SJCRH30 (cell line): ENCODE measurements at places on chromosomes 2 and 18. TPM values are rescaled to one million over a fixed set of nuclear protein-coding genes. Genes with fewer than 3 reads are reported as not detected.

IL1A gene
- not detected in 2 replicates for total RNA-seq

CNTNAP5 gene
- not detected in 2 replicates for total RNA-seq

TRIM43 gene
- total RNA-seq = not detected in 2 replicates

AGXT gene
- total RNA-seq = 1.3 and 1.7 TPM in 2 replicates

TRAK2 gene
- total RNA-seq = 14.8 and 15.3 TPM in 2 replicates

KCNK3 gene
- total RNA-seq = 0.02 and 0.08 TPM in 2 replicates

SLC9A4 gene
- 0.04 TPM in 1 of 2 replicates, not detected in the other for total RNA-seq

EML6 gene
- 1.0 and 2.2 TPM in 2 replicates for total RNA-seq

LAMA1 gene
- 11.9 and 12.0 TPM in 2 replicates for total RNA-seq

PSMA8 gene
- total RNA-seq = not detected in 2 replicates

C2orf66 gene
- 0.06 and 0.08 TPM in 2 replicates for total RNA-seq

MDH1B gene
- 0.73 and 1.3 TPM in 2 replicates for total RNA-seq

SERPINB12 gene
- not detected in 2 replicates for total RNA-seq

ERICH2 gene
- total RNA-seq = 0.68 and 2.1 TPM in 2 replicates

SP140L gene
- 2.9 and 3.7 TPM in 2 replicates for total RNA-seq

RNF125 gene
- 0.18 and 0.41 TPM in 2 replicates for total RNA-seq

TFCP2L1 gene
- total RNA-seq = 0.05 and 0.08 TPM in 2 replicates

PJVK gene
- 1.3 TPM in 2 replicates for total RNA-seq

ASPRV1 gene
- total RNA-seq = 0.51 and 0.95 TPM in 2 replicates

ABCG5 gene
- not detected in 2 replicates for total RNA-seq

COL5A2 gene
- total RNA-seq = 215 and 218 TPM in 2 replicates

IL18R1 gene
- total RNA-seq = not detected in 2 replicates

SP9 gene
- 4.1 TPM in 2 replicates for total RNA-seq

FZD7 gene
- total RNA-seq = 9.2 and 10.0 TPM in 2 replicates

VWC2L gene
- total RNA-seq = not detected in 2 replicates

SERPINB3 gene
- total RNA-seq = not detected in 2 replicates

C2orf76 gene
- total RNA-seq = 4.2 and 7.0 TPM in 2 replicates

LIMS4 gene
- 1.5 and 2.0 TPM in 2 replicates for total RNA-seq

TUBA3E gene
- total RNA-seq = not detected in 2 replicates

FAM168B gene
- total RNA-seq = 134 and 146 TPM in 2 replicates

VRK2 gene
- total RNA-seq = 5.8 and 6.8 TPM in 2 replicates

ARMC9 gene
- 16.3 and 19.9 TPM in 2 replicates for total RNA-seq

ST6GAL2 gene
- 1.7 and 2.2 TPM in 2 replicates for total RNA-seq
